ENCODE measurements at places on chromosomes 3 and 15.

DNA sequence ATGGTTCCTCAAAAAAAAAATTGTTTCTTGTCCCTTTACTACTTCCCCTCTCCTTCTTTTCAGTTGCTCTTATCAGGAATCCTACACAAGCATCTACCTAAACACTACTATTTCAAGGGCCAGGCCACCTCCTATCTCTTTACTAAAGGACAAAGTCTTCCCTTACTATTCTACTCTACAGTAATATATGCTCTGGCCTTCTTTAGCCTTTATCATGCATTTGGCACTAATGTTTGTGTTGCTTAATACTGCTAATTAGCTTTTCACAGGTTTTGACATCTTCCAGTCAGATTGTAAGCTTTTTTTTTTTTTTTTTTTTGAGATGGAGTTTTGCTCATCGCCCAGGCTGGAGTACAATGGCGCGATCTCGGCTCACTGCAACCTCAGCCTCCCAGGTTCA lies 5.3 kb downstream of the CEP19 start:
- no peak overlapping the region for H3K4me3 ChIP-seq
- H3K27me3 ChIP-seq = no peaks in the 10 kb centered on the region
- no peak overlapping the region for H3K27ac ChIP-seq
- H3K4me1 ChIP-seq = peaks cover 12% of the 10 kb centered on the region
- H3K36me3 ChIP-seq = peaks cover 2% of the 10 kb centered on the region

DNA sequence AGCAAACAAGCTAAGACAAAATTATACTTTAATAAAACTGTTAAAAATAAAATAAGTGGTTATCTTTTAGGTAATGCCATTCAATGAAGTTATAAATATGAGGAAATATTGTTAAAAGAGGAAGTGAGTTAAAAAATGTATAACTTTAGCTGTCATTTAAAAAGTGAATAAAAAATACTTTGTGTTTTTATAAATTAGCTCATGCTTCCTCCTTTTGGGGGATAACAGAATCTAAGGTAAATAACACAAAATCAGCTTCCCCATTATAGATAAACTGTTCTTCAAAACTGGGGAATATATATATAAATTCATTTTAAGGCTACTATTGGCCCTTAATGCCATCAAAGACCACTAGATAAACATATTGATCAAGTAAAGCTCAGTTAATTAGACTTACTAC lies 113.7 kb upstream of the AADACL2 start:
- peaks cover 4% of the 10 kb centered on the region for H3K27me3 ChIP-seq
- no peak overlapping the region for H3K4me3 ChIP-seq
- H3K36me3 ChIP-seq = no peaks in the 10 kb centered on the region

DNA sequence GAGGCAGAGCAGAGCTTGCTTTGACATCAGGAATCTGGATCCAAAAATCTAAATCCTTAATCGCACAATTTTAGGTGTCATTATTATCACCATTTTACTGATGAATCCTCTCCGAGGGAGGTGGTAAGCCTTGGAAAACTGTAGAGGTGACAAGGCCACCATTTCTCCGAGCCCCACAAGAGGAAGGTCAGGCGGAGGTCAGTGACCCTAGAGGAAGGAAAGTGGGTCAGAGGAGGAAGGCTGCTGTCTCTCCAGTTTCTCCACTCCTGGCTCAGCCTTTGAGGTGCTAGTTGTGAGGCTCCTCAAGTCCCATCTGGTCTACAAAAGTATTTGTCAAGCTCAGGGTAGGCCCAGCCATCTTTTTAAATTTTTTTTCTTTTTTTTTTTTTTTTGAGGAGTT lies 3.2 kb downstream of the DVL3 start:
- peaks cover 5% of the 10 kb centered on the region for H3K36me3 ChIP-seq
- no peak overlapping the region for H3K27ac ChIP-seq
- H3K4me3 ChIP-seq = no peak overlapping the region

- no peak overlapping the region for H3K27ac ChIP-seq
- no peak overlapping the region for H3K4me3 ChIP-seq
- no peaks in the 10 kb centered on the region for H3K36me3 ChIP-seq
- DNase-seq = no peak
- peaks cover 29% of the 10 kb centered on the region for H3K27me3 ChIP-seq
- H3K4me1 ChIP-seq = no peaks in the 10 kb centered on the region
Observed at GRCh38 chr3:9130345-9131305, 118.8 kb downstream of the SRGAP3 start.

DNA sequence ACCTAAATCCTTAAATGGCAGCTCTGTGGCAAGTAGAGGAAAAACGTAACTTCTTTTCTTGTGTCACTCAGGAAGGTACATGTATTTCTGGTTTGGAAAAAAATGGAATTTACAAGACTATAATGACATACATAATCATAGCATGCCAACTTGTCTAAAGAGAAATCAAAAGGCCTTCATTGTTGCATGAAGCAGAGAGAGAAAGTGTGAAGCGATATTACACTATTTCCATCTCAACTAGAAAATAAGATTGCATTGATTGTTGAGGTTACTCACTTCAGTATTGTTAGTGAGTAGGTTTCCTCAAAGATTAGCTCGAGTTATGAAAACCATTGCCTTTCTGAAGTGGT lies 67.2 kb upstream of the GCSAM start:
- no peaks in the 10 kb centered on the region for H3K4me1 ChIP-seq
- no peak overlapping the region for H3K4me3 ChIP-seq
- peaks cover 4% of the 10 kb centered on the region for H3K27me3 ChIP-seq
- no peaks in the 10 kb centered on the region for H3K36me3 ChIP-seq
- no peak for DNase-seq

DNA sequence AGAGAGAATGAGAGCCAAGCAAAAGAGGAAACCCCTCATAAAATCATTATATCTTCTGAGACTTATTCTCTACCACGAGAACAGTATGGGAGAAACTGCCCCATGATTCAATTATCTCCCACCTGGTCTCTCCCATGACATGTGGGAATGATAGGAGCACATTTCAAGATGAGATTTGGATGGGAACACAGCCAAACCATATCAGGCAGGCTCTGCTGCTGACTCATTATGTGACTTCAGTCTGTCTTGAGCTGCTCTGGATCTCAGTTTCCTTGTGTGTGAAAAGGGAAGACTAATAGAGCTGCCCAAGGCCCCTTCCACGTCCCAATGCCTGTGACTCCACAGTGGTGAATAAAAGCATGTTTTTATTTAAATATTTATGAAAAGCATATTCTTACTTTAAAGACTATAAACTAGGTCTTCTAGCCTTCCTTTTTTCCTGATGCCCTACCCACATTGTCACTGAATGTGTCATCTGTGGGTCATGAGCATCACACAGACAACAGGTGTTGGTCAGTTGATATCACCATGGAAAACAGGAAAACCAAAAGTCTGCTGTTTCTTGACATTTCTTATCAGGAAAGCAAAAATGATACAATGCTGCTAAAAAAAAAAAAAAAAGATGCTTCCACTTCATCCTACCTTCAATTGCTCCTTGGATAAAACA lies 96.0 kb upstream of the PPP2R3A start:
- no peaks in the 10 kb centered on the region for H3K27me3 ChIP-seq
- H3K4me1 ChIP-seq = no peaks in the 10 kb centered on the region
- no peaks in the 10 kb centered on the region for H3K36me3 ChIP-seq
- no peak for DNase-seq
- no peak overlapping the region for H3K27ac ChIP-seq

DNA sequence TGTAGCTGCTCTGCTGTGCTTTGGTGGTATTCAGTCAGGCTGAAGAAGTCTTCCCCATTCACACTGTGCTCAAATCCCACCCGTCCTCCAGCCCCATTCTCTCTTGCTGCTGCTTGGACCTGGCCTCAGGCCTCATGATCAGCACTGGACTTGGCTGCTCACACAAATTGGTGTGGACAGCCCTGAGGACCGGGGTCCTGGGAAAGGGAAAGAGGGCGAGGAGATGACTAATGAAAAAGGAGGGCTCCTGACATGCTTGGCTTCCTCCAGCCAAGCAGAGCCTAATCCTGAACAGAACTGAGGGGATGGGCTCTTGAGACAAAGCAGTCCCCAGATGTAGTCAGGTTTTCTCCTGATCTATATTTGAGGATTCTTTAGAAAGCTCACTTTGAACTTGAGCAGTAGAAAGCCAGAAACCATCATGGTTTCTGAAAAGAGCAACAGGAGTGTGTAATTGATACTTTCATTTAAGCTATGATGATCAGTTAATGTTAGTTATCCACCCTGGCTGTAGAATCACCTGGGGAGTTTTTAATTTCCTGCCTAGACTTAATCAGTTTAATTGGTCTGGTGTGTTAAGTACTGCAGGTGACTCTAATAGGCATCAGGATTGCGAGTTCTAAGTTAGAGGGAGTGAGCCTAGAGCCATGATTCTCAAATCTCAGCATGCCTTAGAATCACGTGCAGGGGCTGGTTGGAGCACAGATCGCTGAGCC lies 79.4 kb upstream of the THBS1 start:
- no peak overlapping the region for H3K4me3 ChIP-seq
- DNase-seq = no peak
- peaks cover 15% of the 10 kb centered on the region for H3K4me1 ChIP-seq
- H3K27ac ChIP-seq = no peak overlapping the region

DNA sequence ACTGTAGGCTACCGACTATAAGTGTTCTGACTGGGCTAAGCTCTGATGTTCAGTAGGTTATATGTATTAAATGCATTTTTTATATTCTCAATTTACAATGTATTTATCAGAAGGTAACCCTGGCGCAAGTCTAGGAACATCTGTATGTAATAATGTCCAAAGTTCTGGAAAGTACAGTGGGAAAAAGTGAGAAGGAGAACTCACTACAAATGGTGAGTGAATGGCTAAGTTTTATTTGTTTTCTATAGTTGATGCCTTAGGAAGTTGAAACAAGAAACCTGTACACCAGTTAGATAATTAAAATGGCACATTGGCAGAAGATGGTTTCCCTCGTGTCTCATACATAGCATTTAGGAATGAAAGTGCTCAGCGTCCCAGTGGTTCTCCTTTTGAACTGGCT lies 333.4 kb upstream of the THRB start:
- H3K4me3 ChIP-seq = no peak overlapping the region
- no peaks in the 10 kb centered on the region for H3K36me3 ChIP-seq
- H3K27ac ChIP-seq = no peak overlapping the region
- H3K4me1 ChIP-seq = no peaks in the 10 kb centered on the region

DNA sequence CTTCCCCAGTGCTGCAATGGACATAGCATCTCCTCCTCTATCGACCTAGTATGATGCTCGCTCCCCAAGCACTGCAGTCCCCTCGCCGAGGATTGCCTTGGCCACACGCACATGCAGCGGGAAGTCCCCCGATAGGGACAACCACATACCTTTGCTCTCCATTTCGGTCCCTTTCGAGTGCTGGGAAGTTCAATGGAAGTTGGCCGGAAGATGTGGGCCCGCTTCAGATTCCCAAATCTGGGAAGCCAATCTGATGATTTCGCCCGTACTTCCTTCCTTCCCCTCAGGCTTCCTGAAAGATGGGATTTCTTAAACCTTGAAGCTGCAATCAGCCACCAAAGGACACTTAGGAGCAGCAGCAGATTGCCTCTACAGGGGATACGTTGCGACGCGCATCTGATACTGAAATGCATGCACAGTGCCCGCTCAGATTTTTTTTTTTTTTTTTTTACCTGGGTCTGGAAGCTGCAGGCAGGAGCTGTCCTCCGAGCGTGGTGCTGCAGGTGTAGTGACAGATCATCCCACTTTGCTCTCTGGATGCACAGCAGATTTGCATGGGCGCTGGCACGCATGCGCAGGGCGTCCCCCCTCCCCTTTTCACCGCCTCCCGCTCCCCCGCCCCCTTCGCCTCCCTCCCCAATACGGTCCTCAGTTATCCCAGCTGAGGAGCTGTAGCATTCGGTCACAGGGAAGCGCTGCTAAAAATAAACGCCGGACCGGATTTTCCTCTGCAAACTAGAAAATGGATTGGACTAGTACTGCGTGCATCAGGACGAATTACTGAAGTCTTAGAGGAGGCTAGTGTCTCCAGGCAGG lies at the start of gene FGF12:
FGF12 (minus strand) TSS at position 510 of the 816 bp plus-strand sequence.
- peaks cover 8% of the 10 kb centered on the region for H3K27me3 ChIP-seq
- H3K27ac ChIP-seq = no peak within 1 kb of the TSS
- H3K4me1 ChIP-seq = no peaks in the 10 kb centered on the region
- no peak within 1 kb of the TSS for H3K4me3 ChIP-seq
- H3K36me3 ChIP-seq = no peaks in the 10 kb centered on the region

DNA sequence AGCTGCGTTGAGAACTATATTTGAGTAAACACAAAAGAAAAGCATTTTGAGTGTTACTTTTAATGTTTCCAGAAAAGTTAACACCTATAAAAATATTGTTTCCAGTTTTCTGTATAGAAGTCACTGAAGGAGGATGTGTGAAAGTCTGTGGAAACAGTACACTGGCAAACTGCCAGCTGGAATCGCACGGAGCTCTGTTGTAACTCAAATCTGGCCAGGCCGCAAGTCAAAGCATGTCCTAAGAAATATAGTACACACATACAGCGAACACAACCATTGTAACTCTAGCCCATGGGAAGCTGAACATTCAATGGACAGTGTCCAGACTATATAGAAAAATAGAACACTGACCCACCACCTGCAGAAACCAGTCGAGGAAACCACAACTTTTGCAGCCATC lies 657.2 kb downstream of the FHIT start:
- no peaks in the 10 kb centered on the region for H3K36me3 ChIP-seq
- H3K4me3 ChIP-seq = no peak overlapping the region
- DNase-seq = no peak
- no peaks in the 10 kb centered on the region for H3K27me3 ChIP-seq
- H3K4me1 ChIP-seq = no peaks in the 10 kb centered on the region
- H3K27ac ChIP-seq = no peak overlapping the region

DNA sequence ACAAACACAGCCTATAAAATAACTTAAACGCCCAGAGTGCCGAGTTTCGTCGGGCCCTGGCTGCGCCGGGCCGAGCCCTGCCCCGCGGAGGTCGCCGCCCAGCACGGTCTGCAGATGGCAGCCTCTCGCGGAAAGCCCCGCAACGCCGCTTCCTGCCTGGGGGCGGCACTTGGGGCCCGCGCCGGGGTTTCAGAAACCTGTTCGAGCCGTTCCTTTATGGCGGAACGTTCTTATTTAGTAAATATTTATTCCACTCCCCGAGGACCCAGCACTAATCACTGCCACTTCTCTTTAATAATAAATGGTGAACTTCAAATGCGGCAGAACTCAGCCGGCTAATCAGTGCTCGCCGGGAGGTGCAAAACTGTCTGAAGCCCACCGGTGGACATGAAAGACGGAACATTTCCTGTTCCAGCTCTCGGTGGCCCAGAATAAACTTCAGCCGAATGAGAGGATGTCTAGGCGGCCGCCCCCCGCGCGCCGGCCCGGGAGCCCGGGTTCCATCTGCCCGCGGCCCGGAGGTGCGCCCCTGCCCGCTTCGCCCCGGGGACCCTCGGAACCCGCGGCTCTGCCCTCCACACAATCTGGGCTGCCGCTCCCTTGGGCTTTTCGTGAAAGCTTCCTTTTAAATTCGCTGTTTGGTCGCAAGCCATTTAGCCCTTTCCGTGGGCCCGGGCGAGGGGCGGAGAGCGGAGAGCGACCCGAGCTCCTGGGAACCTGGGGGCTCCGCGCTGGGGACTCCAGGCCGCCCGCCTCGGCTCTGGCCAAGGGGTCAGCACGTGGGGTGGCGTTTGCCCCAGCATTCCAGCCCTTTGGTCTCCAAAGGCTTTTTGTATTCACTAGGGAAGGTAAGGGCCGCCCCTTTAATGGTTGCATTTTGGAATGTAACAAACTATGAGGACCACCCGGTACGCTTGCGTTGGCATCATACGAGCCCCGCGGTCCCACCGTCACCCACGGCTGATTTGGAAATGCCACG lies 110.8 kb upstream of the ATP11B start:
- H3K4me1 ChIP-seq = peaks cover 12% of the 10 kb centered on the region
- peak overlapping the region; percentile 26 for H3K27ac ChIP-seq
- H3K27me3 ChIP-seq = peaks cover 38% of the 10 kb centered on the region
- no peaks in the 10 kb centered on the region for H3K36me3 ChIP-seq
